ENCODE measurements at places on chromosomes 13 and 19.

DNA sequence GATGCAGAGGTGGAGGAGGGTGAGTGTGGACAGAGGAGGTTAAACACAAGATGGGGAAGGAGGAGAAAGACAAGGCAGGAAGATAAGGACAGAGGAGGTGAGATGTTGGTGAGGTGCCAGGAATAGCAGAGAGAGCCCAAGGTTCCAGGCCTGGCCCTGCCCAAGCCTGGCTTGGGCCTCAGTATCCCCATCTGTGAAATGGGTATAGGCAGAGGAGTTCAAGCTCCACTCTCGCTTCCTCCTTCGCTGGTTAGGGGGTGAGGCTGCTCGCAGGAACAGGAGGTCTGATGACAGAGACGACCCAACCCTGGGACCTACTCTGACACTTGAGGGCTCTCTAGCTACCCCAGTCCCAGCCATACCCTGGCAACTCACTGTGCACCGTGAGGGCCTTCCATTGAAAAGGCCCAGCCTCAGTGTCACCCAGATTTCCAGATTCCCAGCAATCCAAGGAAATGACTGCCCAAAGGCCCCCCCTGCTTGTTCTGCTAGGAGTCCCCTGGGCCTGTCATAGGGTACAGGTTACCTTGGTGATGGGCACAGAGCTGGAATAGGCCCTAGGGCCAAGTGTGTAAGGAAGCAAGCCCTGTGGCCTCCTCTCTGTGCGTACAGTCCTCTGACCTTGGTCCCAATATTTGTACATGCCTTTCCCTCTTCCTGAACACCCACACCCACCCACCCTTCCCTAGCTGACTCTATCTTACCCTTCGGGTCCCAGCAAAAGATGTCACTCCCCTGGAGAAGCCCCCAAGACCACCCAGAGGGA is 8.6 kb upstream of the ANGPTL8 start:
- no peak for DNase-seq

DNA sequence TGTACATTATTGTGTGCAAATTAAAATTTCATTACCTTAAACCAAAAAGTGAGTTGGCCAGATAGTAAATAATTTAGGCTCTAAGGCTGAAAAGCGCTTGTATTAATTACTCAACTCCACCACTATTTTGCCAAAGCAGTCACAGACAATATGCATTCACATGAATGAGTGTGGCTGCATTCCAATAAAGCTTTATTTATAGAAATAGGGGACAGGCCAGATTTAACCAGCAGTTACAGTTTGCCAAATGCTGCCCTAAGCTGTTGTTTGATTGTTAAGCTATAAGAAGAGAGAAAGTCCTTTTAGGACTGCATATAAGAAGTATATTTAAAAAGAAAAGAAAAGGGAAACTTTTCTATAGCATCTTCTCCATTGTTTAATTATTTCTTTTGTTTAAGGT is 342.6 kb downstream of the ITGBL1 start:
- no peak for DNase-seq

GRCh38 chr19:47093254-47093653 is 20.3 kb downstream of the ZC3H4 start:
- DNase-seq: no peak

DNA sequence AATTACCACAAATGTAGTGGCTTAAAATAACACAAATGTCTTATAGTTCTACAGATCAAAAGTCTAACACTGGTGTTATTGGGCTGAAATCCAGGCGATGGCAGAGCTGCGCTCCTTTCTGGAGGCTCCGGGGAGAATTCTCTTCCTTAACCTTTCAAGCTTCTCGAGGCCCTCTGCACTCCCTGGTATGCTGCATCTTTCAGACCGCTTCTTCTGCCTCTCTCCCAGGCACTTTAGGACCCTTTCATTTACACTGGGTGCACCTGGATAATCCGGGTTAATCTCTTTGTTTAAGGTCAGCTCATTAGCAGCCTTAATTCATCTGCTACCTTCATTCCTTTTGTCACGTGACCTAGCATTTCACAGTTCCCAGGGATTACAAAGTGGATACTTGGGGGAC is 211.3 kb upstream of the RFC3 start:
- peak; percentile 18 for DNase-seq

GRCh38 chr13:37395544-37395943 is 203.0 kb downstream of the POSTN start:
- DNase-seq: no peak

- DNase-seq: no peak
These were observed 14.8 kb downstream of the FSD1 start for GRCh38 chr19:4319067-4319718.

GRCh38 chr19:38229585-38230073 is 5.6 kb upstream of the DPF1 start:
- peak; percentile 76 for DNase-seq

- DNase-seq: no peak
These were observed 34.4 kb upstream of the ZNF835 start for GRCh38 chr19:56705939-56706338.

GRCh38 chr19:1673645-1674292 is 21.4 kb upstream of the TCF3 start:
- no peak for DNase-seq

DNA sequence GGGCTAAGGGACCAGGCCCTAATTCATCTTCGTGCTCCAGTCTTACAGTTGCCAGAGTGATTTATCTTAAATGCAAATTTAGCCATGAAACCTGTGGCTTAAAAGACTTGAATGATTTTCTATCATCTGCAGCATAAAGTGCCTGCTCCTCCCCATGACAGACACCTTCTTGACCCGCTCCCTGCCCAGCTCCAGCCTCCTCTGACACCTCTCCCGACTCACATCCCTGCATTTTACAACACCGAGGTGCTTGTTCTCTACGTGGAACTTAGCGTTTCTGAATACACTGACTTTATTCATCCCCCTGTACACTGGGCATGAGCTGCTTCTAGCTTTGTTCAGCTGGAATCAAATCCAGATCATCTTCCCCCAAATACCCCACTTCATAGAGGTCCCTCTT is 128.7 kb upstream of the MYO16 start:
- no peak for DNase-seq

- no peak for DNase-seq
These were observed 1.1 kb downstream of the IL17D start for GRCh38 chr13:20704459-20705069.

- DNase-seq: no peak
These were observed 1077.7 kb upstream of the SLC10A2 start for GRCh38 chr13:104143760-104144416.

- DNase-seq: no peak
These were observed 460.0 kb downstream of the FOXO1 start for GRCh38 chr13:40206241-40207000.

GRCh38 chr13:99974939-99975561 is 3.5 kb upstream of the ZIC5 start:
- DNase-seq: no peak

DNA sequence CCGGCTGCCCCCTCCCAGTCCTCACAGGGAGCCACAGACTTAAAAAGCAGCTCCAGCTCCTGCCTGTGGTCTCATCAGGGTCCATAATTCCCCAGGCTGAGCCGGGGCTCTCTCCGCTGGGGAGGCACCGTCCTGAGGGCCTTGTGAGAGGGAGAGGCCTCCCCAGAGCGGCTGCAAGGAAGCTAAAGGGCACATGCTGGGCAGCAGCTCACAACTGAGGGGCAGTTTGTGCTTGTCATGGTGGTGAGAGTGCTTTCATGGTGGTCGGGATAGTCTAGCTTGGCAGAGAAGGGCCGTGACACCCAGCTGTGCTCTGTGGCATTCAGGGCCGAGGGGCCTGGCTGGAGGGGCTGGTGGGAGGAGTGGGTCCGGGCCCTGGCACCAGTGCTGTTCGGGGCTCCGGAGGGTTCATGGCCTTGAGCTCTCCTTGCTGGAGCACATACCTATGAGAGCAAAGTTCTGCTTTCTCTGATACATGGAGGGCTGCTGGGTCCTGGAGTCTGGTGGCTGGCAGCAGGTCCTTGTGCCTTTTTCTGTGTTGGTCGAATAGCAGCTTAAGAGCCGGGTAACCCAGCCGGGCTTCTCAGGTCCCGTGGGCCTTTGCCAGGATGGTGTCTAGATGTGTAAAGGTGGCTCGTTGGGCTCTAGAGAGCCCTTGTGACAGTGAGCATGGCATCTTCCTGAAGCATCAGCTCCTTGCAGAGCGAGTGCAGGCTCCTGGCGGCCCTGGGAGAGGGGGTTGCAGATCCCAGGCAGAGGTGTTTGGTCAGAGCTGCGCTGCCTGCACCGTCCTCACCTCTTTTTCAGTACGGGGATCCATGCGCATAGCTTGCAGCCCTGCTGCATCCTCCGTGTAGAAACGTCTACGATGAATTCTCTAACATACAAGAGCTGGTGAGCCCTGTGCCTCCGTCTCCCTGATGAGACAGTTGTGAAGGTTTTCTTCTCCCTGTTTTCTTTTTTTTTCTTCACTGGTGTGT is 8.8 kb downstream of the UPF1 start:
- no peak for DNase-seq

- DNase-seq: no peak
These were observed 23.8 kb upstream of the CBY2 start for GRCh38 chr13:45678282-45678681.

GRCh38 chr19:42315024-42315423 is 1.9 kb downstream of the TMEM145 start:
- DNase-seq: no peak

DNA sequence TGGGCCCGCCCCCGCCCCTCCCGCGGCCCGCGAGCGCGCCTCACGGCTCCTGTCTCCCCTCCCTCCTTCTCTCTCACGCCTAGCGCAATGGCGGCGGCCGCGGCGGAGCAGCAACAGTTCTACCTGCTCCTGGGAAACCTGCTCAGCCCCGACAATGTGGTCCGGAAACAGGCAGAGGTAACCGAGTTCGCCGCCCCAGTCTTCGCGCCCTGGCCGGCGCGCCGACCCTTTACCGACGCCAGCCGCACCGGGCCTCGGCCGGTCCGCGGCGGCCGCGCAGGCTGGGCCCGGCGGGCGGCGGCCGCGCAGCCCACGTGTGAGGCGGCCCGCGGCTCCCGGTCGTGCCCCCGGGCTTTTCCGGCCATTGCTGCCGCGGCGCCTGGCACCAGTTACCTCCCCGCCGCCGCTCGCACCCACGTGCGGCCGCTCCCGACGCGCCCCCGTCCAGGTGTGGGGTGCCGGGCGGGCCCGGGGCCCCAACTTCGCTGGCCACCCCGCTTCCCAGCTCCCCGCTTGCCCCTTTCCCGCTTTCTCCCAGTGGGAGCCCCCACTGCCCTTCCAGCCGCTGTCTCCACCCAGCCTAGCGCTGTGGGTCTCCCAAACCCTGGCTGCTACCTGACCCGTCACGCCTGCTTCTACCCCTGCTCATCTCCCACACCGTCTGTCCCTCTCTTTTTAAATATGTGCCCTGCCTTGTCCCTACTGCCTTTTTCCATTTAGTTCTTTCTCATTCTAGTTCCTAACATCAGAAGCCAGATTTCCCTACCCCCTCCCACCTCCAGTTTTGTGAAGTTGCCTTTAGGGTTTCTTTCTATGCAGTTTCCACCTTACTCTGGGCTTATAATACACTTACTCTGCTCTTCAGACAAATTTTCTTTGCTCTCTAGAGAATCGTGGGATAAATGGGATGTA is 23.4 kb downstream of the IPO5 start:
- no peak for DNase-seq

- DNase-seq: no peak
These were observed 894.3 kb downstream of the EFNB2 start for GRCh38 chr13:105641121-105641520.

- no peak for DNase-seq
These were observed 27.2 kb downstream of the ATP4B start for GRCh38 chr13:113630804-113631203.

DNA sequence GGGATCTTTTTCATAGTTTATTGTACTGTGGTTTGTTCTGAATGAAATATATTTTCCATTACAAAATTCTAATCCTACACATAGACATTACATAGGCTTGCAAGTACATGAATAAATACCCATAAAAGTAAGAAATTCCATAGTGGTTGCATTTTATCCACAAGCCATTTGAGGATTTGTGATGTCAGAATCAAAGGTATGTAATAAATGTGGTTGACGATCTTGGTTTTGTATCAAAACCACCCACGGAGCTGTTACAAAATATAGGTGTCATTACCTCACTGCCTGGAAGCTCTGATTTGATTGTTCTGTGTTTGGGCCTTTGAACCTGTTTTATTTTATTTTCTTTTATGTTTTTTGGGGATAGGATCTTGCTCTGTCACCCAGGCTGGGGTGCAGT is 125.1 kb downstream of the NALCN start:
- no peak for DNase-seq

DNA sequence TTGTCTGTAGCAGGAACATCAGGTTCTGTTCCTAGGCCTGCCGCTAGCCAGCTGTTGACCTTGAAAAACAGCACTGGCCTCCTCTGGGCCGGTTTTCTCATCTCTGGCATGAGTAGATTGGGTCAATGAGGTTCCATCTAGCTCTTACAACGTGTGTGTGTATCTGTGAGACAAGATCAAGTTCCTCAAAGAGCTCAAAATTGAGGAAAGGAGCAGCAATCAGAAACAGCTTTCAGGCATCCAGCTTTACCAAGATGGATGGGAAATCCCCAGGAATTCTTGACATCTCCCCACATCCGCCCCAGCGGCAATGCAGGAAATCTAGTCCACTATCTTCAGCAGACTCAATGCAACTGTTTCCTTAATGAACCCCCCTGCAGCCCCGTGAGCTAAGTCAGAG is 4.9 kb downstream of the FLT1 start:
- DNase-seq: no peak

GRCh38 chr13:46114613-46115012 is 9.8 kb upstream of the CPB2 start:
- DNase-seq: no peak

GRCh38 chr13:62482351-62482750 is 1066.7 kb upstream of the PCDH20 start:
- no peak for DNase-seq

DNA sequence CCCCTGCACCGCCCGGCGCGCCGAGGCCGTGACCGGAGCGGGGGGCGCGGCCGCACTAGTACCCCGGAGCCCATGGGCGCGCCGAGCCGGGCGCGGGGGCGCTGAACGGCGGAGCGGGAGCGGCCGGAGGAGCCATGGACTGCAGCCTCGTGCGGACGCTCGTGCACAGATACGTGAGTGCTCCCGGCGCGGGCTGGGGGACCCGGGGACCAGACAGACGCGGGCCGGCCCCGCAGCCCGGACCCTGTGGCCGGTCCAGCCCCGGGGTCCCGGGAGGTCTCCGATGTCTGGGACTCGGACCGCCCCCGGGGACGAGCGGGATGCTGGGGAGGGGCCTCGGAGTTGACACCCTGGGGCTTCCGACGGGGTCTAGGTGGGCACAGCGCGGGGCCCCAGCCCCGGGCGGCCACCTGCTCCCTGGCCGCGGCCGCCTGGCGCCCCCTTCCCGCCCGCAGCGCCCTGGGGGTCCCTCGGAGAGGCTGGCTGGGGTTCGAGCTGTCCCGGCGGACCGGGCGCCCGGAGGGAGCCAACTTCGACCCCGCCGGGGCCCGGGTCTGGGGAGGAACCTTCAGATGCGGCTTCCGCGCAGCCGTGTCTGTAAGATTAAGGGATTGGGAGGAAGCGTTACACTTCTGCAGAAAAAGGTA is 568 bp downstream of the ATP11A start:
- DNase-seq: peak; percentile 41

- DNase-seq: no peak
These were observed 4.5 kb upstream of the DUS3L start for GRCh38 chr19:5795382-5795919.

- DNase-seq: no peak
These were observed 2.2 kb upstream of the AMH start for GRCh38 chr19:2246801-2247361.

- no peak for DNase-seq
These were observed 881.9 kb downstream of the SLITRK6 start for GRCh38 chr13:84917252-84917878.

Measured in neural crest cell (in vitro differentiated cells).